Fibroblast of the aortic adventitia (primary cell): ENCODE measurements at places on chromosomes 13 and 19.

DNA sequence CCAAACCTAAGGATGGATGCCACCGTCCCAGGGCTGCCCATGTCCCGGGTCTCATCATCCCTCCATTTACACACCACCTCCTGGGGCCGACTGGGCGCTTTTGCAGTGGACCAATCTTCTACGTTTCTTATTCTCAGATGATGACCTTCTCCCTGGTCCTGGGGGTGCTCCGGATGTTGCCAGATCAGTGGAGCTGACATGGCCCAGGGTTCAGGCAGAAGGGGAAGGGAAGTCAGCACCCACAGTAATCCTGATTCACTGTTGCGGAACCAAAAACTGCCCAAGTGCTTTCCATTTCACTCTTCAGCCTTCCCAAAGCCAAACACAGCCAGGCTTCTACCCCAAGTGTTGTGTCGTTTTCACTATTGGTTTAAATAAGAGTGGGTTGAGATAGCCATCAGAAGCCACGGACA, 29.8 kb downstream of the RAB20 start:
- DNase-seq = no peak

- DNase-seq = no peak
Measured at GRCh38 chr19:38707512-38708114, 36.7 kb downstream of the CAPN12 start.

DNA sequence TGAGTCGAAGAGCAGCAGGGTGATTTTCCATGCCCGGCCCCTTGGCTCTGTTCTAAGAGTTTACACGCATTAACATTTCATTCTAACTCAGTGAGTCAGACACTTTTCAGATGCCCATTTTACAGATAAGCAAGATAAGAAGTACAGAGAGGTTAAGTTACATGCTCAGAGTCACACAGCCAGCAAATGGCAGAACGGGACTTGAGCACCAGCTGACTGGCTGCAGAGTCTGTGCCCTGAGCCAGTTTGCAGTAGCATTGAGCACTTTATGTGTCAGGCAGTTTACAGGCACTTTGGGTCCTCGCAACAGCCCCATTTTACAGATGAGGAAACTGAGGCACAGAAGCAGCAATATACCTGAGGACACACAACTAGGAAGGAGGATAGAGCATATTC, 19.0 kb downstream of the CCDC8 start:
- peak; percentile 52 for DNase-seq

- no peak for DNase-seq
Measured at GRCh38 chr13:30722361-30722760, 13.0 kb upstream of the ALOX5AP start.

- DNase-seq = peak; percentile 61
Measured at GRCh38 chr19:36973021-36973843, 57.1 kb downstream of the ZNF568 start.

GRCh38 chr13:91312324-91312723, 35.2 kb upstream of the MIR17HG start:
- no peak for DNase-seq

GRCh38 chr13:98181111-98181815, 4.2 kb upstream of the RNF113B start:
- no peak for DNase-seq

DNA sequence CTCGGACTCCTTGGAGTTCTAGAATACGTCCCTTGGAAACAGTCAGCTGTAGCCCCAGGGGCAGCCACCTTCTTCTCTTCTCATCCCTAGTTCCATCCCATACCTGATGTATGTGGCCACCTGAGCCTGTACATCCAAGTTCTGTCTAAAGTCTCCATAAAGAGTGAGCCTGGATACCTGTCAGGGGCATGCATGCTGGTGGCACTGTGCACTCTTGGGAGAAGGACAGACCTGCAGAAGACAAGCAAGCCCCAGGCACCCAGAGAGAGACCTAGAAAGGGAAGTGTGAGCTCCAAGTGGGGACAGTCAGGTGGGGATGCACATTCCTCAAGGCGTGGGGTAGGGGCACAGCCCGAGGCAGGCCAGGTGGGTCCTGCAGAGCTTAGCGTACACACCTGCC, 21.4 kb downstream of the SIAH3 start:
- DNase-seq = no peak

- no peak for DNase-seq
Measured at GRCh38 chr13:26677156-26677555, 83.4 kb downstream of the GPR12 start.

DNA sequence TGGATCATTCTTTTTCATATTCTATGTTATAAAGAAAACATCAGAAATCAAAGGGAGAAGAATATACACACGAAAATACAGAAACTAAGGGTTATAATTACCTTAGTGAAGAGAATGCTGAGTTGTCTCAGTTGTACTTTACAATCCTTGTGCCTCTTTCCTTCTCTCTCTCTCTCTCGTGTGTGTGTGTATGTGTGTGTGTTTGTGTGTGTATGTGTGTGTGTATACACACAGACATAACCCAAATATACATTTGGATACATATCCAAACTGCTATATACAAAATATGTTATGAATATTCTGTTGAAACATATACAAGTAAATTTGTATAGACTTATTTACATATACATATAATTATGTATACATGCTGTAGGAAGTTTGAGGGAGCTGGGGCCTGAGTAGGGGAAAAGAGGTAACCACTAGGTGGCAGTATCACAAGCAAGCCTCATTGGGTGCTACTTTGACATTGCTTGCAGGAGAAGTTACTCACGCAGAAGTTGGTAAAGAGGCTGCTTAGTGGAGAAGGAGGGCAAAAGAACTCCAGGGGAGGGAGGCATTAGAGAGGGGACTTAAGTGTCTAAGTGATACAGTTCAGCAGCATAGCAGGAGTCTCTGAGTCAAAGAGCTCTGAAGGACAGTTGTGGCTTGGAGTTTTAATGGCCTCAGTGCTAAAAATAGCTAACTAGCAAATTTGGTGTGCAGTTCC, 465.1 kb upstream of the PCDH20 start:
- DNase-seq = no peak

- DNase-seq = no peak
Measured at GRCh38 chr19:30087381-30088138, 145.5 kb downstream of the URI1 start.

- DNase-seq = no peak
Measured at GRCh38 chr19:43430976-43431375, 16.3 kb downstream of the TEX101 start.

DNA sequence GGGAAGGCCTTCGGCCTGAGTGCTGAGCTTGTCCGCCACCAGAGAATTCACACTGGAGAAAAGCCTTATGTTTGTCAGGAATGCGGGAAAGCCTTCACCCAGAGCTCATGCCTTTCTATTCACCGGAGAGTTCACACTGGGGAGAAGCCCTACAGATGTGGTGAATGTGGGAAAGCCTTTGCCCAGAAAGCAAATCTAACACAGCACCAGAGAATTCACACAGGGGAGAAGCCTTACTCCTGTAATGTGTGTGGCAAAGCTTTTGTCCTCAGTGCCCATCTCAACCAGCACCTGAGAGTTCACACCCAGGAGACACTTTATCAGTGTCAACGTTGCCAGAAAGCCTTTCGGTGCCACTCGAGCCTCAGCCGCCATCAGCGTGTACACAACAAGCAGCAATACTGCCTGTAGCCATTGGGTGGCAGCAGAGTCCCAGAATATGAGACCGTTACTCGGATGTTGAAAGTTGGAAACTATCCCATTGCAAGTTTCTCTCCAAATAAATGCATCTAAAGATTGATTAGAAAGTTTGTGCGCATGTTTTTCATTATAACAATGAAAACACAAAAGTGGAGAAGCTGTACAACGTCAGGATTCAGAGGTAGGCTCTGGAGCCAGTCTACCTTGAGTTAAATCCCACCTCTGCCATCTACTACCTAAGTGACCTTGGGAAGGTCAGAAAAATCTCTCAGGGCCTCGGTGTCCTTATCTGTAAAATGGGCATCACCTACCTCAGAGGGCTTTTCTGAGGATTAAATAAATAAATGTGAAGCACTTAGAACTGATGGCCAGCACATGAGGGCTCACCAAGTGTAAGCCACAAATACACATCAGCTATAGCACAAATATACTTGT, 21.1 kb downstream of the ZNF473 start:
- DNase-seq = peak; percentile 16

DNA sequence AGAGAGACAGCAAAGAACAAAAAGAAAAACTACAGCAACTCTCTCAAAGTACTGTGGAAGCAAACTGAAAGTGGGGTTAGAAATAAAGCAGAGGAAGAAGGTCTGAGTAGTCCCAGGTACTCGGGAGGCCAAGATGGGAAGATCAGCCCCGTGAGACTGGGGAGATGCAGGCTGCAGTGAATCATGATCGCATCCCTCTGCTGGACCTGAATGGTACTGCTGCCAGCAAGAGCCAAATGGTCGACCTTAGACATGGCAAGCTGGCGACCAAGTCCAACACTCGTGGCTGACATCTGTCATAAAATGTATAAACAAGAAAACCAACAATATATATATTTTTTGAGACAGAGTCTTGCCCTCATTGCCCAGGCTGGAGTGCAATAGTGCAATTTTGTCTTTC, 33.7 kb upstream of the ZNF724 start:
- peak; percentile 18 for DNase-seq

- no peak for DNase-seq
Measured at GRCh38 chr19:1675633-1676350, 23.4 kb upstream of the TCF3 start.

- DNase-seq = no peak
Measured at GRCh38 chr13:111209613-111210012, 94.5 kb downstream of the ARHGEF7 start.

DNA sequence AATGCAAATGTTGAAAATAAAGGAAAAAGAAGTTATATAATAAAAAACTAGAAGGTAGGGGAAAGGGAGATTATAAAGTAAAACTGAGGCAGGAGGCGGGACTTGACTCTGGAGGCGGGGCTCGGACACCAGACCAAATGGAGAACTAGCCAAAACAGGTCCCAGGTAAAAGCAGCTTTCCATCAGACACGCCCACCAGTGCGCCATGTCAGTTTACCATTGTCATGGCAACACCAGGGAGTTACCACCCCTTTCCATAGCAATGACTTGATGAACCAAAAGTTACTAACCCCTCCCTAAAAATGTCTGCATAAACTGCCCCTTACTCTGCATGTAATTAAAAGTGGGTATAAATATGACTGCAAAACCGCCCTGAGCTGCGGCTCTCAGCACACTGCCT, 70.9 kb downstream of the PEPD start:
- DNase-seq = no peak

GRCh38 chr13:62046512-62046911, 630.9 kb upstream of the PCDH20 start:
- DNase-seq = no peak

DNA sequence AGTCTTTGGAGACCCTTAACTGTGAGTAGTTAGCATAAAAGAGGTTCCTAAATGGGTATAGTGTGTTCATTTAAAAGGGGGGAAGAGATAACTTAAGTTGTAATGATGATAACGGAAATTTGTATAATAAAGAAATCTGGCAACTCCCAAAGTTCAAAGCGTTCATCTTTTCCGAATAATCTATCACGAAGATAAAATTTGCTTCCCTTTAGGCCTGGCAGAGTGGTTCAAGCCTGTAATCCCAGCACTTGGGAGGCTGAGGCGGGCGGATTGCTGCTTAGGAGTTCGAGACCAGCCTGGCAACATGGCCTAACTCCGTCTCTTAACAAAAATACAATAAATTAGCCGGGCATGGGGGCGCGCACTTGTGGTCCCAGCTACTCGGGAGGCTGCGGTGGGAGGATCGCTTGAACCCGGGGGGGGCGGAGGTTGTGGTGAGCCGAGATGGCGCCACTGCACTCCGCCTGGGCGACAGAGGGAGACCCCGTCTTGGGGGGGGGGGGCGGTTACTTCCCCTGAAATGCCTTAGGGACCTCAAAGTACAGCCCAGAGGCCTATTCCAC, 934 bp downstream of the N4BP2L2 start:
- peak; percentile 26 for DNase-seq

DNA sequence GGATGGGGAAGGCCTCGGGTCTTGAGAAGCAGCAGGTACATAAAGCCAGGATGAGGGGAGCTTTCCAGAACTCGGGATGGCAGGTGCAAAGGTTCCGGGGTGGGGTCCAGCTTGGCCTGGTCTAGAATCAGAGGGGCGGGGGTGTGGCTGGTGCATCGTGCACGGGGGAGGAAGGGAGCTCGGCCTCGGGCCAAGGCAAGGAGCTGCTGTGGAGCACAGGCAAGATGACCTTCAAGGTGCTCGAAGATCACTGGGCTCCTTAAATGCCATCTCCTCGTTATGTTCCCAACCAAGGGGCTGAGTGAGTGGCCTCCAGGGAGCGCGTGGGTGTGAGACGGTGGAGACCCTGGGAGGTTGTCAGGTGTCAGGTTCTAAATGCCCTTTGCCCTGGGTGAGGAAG, 16.1 kb upstream of the SIGLEC11 start:
- no peak for DNase-seq

DNA sequence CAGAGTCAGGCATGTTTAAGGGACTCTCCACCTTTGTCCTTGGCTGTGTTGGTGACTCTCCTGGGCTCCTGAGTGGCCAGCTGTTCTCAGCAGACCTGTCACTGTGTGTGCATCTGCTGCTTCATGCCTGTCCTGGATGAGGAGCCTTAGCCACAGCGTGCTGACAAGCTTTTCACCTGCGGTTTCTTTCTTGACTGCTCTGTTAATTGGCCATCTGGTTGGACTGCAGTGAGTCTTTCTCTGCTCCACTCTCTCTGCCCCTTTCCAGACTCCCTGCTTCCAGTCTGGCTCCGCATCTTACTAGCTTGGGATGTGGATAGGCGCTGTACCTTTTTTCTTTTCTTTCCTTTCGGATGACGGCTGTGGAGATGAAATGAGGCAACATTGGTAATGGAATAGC, 38.8 kb downstream of the POLR1D start:
- DNase-seq = no peak

DNA sequence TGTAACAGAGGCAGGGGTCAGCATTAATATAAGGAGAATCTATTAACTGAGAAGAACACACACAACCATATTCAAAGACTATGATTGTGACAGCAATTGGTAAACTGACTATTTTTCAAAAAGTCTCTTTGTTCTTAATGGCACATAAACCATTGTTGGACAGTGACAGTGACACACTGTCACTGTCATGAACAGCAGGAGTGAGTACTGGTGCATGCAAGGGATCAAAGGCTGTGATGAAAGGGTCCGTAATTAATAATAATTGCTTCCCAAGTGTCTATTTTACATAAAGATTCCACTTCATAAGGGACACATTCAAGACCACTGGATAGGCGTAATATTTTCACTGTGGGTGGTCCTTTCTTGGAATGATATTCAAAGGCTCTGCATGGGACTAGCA, 50.7 kb downstream of the LHFPL6 start:
- DNase-seq = no peak

- no peak for DNase-seq
Measured at GRCh38 chr13:88369866-88370265, 698.7 kb downstream of the SLITRK5 start.

DNA sequence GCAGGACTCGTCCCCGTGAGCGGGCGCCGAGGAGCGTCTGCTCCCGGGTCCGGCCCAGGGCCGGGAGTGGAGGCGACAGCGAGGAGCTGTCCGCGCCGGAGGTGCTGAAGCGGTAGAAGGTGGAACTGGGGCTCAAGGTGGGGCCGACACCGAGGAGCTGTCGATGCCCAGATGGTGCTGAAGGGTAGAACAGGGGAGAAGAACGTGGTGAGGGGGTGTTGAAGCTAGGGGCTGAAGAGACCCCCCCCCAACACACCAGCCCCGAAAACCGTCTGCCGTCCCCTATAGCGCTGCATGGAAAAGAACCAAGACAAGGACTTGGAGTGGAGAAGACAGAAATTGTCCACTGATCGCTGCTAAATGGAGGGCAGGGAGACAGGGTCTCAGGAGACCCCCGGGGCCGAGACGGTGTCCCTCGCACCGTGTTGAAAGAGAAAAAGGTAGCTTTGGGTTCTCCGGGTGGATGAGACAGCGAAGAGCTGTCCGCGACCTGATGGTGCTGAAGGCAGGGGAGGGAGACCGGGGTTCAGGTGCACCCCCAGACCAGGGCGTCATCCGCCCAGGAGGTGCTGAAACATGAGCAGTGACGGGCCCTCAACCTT, 7.1 kb upstream of the PDE4C start:
- peak; percentile 53 for DNase-seq

GRCh38 chr13:66154976-66155375, 1075.2 kb downstream of the PCDH9 start:
- peak; percentile 53 for DNase-seq
